CD4-positive, alpha-beta T cell treated with Interleukin-21 for 1 hour (primary cell): ENCODE measurements at places on chromosomes 7 and 10.

DNA sequence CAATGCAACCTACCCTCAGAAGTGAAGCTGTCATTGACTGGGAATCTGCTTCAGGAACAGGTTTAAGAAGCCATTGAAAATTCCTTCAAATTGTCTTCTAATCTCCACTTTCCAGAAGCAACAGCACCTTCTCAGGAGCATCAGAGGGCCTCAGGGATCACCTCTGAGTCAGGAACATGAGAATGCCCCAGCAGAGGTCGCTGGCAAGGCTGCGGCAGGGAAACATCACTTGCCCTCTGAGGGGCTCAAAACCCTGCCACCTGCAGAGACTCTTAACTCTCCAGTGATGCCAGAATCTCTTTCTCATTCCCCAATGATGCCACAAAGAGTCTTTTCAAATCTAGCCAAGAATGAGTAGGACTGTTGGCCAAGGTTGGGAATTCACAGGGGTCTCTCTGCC is 5.9 kb upstream of the MAPK8 start:
- DNase-seq: no peak

DNA sequence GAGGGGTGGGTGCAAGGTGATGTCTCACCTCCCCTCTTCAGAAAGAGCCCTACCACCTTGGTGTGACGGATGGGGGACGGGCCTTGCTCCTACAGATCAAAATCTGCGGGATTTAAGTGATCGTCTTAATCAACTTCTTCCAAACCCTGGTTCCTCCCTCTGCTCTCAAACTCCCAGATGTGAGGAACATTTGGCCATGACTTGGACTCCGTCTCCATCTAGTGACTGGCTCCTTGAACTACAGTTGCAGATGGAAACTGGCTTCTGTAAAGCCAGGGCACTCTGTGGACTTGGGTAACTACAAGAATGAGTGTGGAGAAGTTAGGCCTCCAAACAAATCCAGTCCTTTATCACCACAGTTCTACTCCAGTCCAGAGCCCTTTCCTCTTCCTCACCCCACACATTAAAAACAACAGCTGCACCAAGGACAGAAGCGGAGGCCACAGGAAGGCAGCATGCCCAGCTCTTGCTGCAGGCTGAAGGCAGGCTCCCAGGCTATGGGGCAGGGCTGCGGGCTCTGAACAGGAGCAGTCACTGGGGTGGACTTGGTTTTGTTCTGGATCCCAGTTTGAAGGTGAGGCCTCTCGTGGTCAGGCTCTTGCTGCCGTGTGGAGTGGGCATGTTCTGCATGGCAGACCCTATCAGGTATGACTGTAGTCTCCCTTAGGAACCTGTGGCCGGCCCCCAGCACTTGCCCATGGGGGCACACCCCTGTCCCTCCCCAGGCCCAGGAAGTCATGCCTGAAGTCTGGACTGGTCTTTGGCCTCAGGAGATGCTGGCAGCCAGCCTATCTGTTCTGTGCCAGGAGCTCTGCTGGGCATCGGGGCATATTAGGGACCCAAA is 79.4 kb downstream of the VWC2 start:
- DNase-seq: peak; percentile 9

DNA sequence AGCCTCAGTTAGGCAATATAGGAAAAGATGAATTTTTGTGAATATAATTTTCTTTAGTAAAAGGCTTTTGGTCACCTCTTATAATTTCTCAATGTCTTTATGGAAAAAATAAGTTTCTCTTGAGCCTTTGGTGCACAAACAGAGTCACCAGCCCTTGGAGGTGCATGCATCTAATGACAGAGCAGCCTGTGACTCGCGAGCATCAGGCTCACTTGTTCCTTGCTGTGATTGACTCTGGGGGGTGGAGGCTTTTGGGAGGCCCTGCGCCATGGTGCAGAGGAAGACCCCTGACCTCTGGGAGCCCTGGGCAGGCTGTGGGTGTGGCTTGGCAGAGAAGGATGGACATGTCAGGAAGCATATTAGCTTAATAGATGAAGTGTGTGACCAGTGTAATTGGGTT is 60.2 kb downstream of the FIGNL1 start:
- DNase-seq: no peak

DNA sequence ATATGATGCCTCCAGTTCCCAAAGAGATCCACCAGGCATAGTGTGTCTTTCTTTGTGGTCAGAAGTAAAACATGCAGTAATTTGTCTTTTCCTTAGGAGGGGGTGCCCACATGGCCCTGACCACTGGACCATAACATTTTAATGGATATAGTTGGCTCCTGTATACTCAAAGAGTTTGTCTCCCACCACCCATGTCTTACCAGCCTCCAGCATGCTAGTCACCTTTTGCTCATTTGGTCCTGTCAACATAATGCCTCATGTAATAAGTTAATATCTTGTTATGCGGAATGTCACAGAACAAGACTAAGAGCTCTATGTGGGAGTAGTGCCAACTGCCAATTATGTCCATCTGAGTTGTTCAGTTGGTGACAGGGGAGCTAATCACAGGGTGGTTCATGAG is 83.4 kb upstream of the IFRD1 start:
- no peak for DNase-seq

GRCh38 chr10:58319599-58319998 is 15.2 kb upstream of the UBE2D1 start:
- no peak for DNase-seq

DNA sequence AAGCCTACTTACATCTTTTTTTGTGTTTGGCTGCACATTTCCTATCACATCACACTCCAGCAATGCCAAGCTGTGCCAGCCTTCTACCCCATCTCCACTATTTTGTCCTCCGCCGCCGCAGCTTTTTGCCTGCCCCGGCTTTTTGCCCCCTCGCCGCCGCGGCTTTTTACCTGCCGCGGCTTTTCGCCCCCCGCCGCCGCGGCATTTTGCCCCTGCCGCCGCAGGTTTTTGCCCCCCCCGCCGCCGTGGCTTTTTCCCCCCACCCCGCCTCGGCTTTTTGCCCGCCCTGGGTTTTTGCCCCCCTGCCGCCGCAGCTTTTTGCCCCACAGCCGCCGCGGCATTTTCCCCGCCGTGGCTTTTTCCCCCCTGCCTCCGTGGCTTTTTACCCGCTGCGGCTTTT is 506.0 kb downstream of the ZNF37A start:
- DNase-seq: no peak

GRCh38 chr10:35573796-35574195 is 31.3 kb upstream of the GJD4 start:
- DNase-seq: no peak

DNA sequence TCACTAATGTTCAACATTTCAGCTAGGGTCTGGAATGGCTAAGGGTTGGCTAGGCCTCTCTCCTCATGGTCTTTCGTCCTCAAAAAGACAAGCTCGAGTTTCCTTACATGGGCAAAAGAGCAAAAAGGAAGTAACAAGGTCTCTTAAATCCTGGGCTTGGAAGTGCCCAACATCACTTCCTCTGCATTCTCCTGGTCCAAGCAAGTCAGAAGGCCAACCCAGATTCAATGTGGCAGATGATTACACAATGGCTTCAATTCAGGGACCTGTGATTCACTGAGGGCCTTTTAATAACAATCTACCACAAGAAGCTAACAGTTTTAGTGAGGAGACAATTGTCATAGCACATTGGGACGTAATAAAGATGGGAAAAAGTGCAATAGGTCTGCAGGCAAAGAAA is 4.4 kb upstream of the NUP205 start:
- no peak for DNase-seq
